ENCODE measurements at places on chromosomes 11 and 22.

GRCh38 chr11:73508243-73509176 is 89.4 kb downstream of the FAM168A start:
- DNase-seq, result no peak

- peak; percentile 42 for DNase-seq
These were observed 6.5 kb downstream of the DCPS start for GRCh38 chr11:126310200-126310991.

- DNase-seq, result no peak
These were observed 205.9 kb downstream of the ST3GAL4 start for GRCh38 chr11:126561327-126561893.

DNA sequence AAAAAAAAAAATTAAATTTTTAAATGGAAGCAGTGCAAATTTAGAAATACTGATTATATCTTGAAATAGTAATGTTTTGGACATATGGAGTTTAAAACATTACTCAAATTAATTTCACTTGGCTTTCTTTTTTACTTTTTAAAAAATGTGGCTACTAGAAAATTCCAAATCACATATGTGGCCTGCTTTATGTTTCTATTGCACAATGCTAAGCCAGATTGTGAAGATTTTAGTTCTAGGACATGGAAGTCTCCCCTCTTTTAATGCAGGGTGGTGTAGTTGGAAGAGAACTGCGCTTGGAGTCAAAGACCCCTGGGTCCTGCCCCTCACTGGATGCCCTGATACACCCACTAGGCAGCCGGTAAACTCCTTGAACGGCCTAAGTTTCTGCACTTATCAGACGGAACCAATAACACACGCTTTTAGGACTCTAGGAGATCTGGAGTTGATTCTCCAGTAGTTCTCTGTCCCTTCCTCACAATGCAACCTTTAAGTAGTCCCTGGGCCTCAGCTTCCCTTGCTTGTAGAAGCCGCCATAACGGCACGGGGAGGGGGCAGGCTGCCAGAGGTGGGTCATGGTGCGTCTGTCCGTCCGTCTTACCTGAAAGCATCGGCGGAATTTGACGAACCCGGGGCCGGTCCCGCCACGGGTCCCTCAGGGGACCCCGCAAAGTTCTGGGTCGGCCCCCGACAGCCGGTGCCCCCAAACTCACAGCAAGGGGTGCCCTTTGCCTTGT is 505 bp downstream of the FAM227A start:
- DNase-seq, result no peak
